ENCODE measurements at places on chromosomes 12 and 14.

DNA sequence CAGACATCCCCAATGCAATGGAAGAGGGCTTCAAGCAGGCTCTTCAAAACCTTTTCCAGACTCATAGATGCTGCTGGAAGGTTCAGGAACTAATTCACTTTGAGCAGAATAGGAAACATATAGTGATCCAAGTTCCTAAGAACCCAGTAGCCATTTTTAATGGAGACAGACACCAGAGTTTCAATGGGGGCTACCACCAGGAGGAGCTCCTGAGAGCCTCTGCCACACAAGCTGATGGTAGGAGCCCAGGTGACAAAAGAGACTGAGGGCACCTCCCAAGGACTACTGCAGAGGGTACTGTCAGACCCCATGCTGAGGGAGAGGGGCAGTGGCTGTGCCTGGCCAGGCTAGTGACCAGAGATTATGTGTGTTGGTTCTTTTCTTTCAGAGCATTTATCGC is 45.9 kb downstream of the IFNG start:
- no peak for DNase-seq

DNA sequence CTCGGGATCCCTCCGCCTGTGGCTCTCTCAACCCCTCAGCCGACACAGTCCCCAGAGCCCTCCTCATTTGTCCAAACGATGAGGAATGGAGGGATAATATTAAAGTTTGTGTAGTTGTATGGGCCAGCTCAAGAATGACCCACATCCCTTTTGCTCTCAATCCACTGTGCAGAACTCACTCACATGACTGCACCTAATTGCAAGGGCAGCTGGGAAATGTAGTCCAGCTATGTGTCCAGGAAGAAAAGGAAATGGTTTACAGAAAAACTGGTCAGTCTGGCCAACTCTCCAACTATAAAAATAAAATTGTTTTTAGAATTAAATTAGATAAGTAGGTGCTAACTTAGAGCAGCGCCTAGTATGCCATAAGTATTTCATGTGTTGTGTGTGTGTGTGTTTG is 66.6 kb downstream of the GALNT8 start:
- no peak for DNase-seq

DNA sequence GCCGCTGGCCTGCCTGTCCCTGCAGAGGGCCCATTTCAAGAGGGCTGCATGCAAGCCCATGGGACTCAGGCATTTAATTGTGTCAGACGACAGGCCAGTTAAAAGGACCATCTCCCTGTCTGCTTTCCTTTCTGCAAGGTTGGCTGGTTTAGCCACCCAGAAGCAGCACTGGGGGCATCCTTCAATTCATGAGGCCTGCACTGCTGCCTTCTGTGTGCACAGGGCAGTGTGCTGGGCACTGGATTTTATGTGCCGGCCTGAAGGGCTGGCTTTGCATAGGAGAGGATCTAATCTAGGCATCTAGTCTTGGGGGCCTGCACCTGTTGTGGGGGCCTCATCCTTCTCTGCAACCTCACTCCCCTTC is 114.1 kb upstream of the FKBP4 start:
- no peak for DNase-seq

DNA sequence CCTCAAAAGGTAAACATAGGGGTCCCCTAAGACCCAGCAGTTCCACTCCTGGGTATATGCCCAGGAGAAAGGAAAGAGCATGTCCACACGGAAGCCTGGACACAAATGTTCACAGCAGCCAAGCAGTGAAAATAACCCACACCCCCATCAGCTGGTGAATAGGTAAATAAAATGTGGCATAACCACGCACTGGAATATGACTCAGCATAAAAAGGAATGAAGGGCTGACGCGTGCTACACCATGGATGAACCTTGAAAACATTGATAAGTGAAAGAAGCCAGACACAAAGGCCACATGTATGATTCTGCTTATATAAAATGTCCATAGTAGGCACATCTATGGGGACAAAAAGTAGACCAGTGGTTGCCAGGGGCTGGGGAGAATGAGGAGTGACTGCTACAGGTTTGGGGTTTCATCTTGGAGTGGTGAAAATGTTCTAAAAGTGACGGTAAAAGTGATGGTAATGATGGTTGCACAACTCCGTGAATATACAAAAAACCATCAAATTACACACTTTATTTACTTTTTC is 3.8 kb upstream of the SCARB1 start:
- no peak for DNase-seq

- no peak for DNase-seq
Observed at GRCh38 chr12:68406134-68406576, 74.0 kb upstream of the MDM1 start.

GRCh38 chr12:52221912-52222457 is 11.1 kb upstream of the KRT7 start:
- DNase-seq = no peak

DNA sequence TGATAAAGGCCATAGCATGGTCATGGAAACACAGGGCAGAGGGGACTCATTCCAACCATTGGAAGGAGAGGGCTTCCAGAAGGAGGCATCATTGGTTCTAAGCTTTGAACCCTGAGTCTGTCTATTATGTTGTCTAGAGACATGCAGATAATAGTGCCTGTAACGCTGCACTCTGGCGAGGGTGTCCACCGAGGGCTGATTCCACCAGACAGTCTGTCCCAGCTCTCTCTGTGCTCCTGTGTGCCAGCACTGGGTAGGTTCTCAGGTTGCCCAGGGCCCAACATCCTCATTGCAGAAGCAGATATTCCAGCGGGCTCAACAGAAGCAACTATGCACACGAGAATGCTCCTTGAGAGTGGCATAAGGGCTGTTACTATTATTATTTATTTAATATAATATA is 18.7 kb upstream of the CLMN start:
- no peak for DNase-seq

GRCh38 chr12:109482491-109482890 is 5.1 kb downstream of the UBE3B start:
- DNase-seq = no peak

DNA sequence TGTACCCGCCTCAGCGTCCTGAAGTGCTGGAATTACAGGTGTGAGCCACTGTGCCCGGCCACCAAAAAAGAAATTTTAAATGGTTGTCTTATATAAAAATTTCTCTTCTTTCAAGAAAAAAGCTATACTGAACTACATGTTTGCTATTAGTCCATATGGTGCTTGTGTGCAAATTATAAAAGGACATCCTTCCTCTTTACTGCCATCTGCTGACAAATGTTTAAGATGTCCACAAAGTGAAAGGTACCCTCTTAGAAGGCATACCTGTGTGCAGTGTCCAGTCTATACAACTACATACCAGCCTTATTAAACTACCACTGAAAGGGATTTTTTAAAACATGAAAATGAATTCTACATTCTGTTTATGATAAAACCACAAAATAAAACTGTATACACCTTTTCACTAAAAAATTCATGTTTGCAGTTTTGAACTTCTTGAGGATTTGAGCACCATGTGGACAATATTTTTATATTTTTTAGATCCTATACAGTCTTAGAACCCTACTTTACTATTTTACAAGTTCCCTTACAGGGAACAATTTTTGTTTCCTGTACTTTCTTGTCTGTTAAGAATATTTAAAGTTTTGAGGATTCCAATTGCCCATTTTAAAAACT is 32.8 kb upstream of the TOMM20L start:
- DNase-seq = peak; percentile 4

DNA sequence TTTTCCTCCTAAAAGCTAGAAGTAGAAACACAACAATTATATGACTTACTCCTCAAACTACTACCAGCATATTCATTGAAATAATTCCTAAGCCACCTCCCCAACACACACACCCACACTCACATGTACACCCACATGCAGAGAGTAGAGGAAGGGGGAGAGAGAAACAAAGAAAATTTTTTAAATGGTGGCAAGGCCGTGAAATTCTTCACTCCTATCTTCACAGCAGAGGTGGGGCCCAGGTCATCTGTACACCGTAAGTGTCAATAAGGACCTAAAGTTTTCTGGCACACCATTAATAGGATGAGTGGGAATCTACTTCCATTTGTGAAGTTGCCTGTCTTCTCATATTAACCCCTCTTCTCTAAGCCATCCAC is 73.9 kb upstream of the EGLN3 start:
- DNase-seq = no peak

DNA sequence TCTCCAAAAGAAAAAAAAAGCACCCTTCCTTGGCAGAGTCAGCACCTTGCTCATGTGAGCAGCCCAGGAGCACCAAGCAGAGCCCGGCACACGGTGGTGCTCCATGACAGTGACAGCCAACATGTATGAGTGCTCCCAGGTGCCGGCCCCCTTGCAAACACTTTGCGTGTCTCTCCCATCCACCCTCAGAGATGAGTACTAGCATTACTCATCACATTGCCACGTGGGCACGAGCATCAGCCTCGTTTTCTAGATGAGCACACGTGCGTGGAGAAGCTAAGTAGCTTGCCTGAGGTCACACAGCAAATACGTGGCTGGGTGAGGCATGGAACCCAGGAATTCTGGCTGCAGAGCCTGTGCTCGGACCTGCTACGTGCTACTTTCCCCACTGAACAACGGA is 177.9 kb upstream of the PRMT8 start:
- DNase-seq = no peak

DNA sequence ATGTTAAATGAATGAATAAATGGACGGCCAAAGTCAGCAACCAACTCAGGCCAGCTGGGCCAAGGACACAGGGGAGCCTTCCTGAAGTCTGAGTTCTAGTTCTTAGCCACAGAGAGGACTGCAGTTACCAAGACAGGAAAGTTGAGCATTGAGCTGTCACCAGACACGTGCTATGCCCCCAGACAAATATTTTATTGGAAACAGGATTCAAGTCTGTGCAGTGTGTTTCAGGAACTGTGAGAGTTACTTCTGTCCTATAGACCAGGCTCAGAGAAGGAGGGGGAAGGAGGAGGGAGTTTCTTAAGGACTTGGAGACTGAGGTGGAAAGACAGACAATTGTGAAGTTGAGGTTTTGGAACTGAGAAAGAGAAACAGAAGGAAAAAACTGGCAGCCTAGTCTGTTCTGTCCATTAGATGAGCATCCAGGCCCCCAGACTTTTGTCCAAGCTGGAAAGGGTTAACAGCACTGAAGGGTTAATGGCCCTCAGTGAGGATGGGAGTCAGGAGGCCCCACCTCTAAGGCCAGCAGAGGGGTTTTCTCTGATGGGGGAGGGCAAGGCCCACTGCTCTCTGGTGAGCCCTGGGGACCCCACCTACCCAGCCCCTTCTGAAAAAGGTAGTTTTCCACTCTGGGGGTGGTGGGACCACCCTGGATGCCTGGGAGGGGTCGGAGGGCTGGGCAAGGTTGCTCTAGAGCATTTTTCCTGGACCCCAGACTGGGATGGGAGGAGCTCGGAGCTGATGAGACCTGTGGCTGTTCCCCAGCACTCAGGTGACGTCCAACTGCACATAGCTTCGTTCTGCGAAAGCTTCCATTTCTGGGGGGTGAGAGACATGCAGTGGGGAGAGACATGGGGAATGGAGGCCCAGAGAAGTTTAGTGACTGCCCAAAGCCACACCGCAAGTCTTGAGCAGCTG is 6.9 kb upstream of the CMKLR1 start:
- DNase-seq = no peak

GRCh38 chr14:55950135-55950534 is 168.1 kb upstream of the PELI2 start:
- DNase-seq = no peak

GRCh38 chr12:48510111-48510510 is 15.3 kb upstream of the OR8S1 start:
- DNase-seq = no peak

- DNase-seq = peak; percentile 18
Observed at GRCh38 chr14:103141117-103141796, 18.0 kb downstream of the TNFAIP2 start.

DNA sequence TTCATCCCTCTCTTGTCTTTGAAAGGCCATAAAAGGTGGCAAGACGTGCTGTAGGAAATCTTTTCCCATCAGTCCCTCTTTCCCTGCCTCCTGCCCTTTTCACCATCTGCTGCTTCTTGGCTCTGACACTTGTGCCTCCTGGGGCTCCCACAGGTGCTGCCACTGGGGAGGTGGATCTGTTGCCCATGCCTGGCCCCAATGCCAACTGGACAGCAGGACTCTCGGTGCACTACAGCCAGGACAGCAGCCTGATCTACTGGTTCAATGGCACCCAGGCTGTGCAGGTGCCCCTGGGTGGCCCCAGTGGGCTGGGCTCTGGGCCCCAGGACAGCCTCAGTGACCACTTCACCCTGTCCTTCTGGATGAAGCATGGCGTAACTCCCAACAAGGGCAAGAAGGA is 6.5 kb downstream of the CLSTN3 start:
- no peak for DNase-seq

GRCh38 chr12:56996793-56997545 is 9.4 kb downstream of the ZBTB39 start:
- DNase-seq = no peak

- no peak for DNase-seq
Observed at GRCh38 chr12:24775073-24775472, 173.8 kb downstream of the BCAT1 start.

GRCh38 chr12:12492547-12492946 is 70.1 kb downstream of the DUSP16 start:
- DNase-seq = no peak

Data from NCI-H1092 (cell line).